ENCODE measurements at places on chromosomes 1 and 21. TPM values are rescaled to one million over a fixed set of nuclear protein-coding genes. Genes with fewer than 3 reads are reported as not detected.

DNA sequence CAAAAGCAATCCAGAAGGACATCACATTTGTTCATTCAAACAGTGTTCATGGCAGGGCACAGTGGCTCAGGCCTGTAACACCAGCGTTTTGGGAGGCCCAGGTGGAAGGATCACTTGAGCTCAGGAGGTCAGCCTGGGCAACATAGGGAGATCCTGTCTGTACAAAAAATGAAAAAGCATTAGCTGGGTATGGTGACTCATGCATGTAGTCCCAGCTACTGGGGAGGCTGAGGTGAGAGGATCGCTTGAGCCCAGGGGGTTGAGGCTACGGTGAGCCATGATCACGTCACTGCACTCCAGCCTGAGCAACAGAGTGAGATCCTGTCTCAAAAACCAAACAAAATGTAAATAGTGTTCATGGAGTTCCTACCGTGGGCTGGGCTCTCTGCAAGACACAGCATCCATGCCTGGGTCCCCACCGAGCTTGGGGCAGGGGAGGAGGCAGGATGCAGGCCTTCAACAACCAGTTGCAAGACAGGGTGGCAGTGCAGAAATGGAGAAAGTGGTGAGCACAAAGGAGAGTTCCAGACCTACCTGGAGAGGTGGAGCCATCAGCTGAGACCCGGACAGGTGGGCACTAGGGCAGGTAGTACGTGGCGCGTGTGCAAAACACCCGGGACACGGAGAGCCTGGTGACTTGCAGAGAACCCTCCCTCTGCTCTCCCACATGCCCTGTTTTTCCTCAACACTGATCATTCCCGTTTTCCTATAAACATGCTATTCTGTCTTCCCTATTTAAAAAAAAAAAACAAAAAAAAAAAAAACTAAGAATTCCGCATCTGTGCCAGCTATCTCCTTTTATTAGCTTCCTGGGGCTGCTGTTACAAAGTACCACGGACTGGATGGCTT, 138.9 kb downstream of the TOMM20 start:
- no peak overlapping the region for H3K4me3 ChIP-seq
- H3K36me3 ChIP-seq, result peaks cover 24% of the 10 kb centered on the region
- peak overlapping the region; percentile 96 for H3K27ac ChIP-seq
- peaks cover 66% of the 10 kb centered on the region for H3K4me1 ChIP-seq
- H3K27me3 ChIP-seq, result no peaks in the 10 kb centered on the region

DNA sequence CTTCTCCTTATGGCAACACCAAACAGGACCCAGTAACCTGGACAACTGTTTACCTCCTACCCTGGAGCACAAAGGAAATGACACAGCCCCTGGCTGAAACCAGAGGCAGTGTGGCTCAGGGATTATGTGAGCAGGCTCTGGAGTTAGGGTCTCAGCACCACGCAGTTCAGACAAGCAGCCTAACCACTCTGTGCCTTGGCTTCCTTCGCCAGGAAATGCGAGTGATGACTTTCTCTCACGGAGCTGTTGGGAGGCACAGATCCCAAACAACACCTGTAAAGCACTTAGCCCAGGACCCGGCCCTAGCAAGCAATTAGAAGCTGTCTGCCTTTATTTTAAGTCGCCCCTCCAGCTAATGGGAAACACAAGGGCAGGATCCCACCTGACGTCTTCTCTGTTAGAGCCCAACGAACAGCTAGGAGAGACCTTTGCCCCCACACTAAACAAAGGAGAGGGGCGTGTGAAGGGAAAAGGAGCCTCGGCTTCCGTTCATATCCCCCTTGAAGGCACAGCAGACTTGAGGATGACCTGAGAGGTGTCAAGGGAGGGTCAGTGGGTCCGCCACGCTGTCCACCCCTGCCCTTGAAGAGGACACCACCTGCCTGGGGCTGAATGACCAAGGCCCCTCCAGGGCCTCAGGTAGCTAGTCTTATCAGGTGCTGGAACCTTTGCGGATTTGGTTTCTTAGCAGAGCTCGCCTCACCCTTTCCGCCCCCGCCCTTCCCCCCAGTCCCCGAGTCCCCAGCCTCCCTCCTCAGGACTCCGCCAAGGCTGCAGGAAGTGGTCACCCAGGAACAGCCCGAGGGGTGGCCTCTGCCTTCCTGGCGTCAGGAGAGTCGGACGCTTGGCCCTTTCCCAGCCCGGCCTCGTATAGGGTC, 860 bp downstream of the TMEM63A start:
- H3K27me3 ChIP-seq, result no peaks in the 10 kb centered on the region
- H3K36me3 ChIP-seq, result peaks cover 5% of the 10 kb centered on the region
- peak; percentile 50 for DNase-seq

Gene ADORA1
- not detected for total RNA-seq

- H3K4me1 ChIP-seq, result no peaks in the 10 kb centered on the region
- H3K4me3 ChIP-seq, result no peak overlapping the region
- no peak overlapping the region for H3K27ac ChIP-seq
- H3K27me3 ChIP-seq, result peaks cover 20% of the 10 kb centered on the region
- no peak for DNase-seq
- no peaks in the 10 kb centered on the region for H3K36me3 ChIP-seq
Observed at GRCh38 chr1:162276493-162276892, 100.2 kb downstream of the SPATA46 start.

DNA sequence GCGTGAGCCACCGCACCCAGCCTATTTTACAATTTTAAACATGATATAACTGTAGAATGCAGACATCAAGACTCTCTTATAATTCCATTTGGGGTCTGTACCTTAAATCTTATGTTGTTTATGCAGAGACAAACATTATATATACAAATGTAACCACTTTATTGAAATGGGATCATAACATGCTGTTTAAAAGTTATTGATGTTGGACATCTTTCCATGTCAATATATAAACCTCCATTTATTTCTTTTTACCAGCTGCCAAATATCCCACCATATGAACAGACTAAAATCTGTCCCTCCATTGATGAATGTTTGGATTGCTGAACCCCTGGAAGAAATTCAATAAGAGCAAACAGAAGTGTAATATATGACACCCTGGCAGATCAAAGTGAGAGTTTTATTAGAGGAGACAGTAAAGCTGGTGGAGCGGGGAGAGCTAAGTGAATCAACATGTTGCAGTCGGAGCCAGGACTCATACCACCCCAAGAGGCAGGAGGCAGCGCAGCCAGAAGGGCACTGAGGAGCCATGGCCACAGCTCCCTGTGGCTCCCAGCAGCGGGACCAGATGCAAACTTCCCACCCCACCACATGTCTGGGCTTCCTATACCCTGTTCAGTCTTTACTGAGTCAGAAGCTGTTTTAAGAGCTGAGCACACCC, 4.7 kb upstream of the PCSK9 start:
- H3K4me3 ChIP-seq, result no peak overlapping the region
- DNase-seq, result no peak
- no peak overlapping the region for H3K27ac ChIP-seq
- H3K4me1 ChIP-seq, result no peaks in the 10 kb centered on the region

DNA sequence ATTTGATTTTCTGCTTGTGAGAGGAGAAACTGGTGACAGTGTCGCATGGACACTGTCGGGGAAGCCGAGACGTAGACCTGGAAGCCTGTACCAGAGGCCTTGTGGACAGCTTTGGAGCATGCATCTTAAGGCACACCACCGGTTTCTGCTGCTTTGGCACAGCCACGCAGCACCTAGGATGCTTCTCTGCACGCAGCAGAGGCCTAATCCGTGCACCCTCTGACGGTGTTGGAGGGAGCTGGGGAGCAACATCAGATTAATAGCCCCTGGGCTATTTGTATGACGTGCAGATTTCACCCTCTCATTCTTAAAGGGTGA, 30.3 kb downstream of the TEX35 start:
- peaks cover 5% of the 10 kb centered on the region for H3K36me3 ChIP-seq
- H3K4me3 ChIP-seq, result peak overlapping the region; percentile 87
- DNase-seq, result no peak
- peak overlapping the region; percentile 65 for H3K27ac ChIP-seq
- H3K27me3 ChIP-seq, result no peaks in the 10 kb centered on the region

GRCh38 chr1:55938376-55938850, 641.0 kb downstream of the PLPP3 start:
- peaks cover under 1% of the 10 kb centered on the region for H3K27me3 ChIP-seq
- no peaks in the 10 kb centered on the region for H3K36me3 ChIP-seq
- no peak overlapping the region for H3K27ac ChIP-seq
- DNase-seq, result no peak

- H3K36me3 ChIP-seq, result no peaks in the 10 kb centered on the region
- peaks cover 29% of the 10 kb centered on the region for H3K4me1 ChIP-seq
- H3K27me3 ChIP-seq, result peaks cover 16% of the 10 kb centered on the region
- no peak overlapping the region for H3K4me3 ChIP-seq
Observed at GRCh38 chr1:17197696-17198095, 7.2 kb upstream of the PADI1 start.

- H3K36me3 ChIP-seq, result peaks cover 47% of the 10 kb centered on the region
- peaks cover 89% of the 10 kb centered on the region for H3K4me1 ChIP-seq
- H3K27me3 ChIP-seq, result no peaks in the 10 kb centered on the region
- H3K4me3 ChIP-seq, result no peak overlapping the region
- no peak for DNase-seq
Observed at GRCh38 chr1:235008239-235008638, 120.4 kb downstream of the TOMM20 start.

- H3K27me3 ChIP-seq, result peaks cover 4% of the 10 kb centered on the region
- no peak overlapping the region for H3K4me3 ChIP-seq
- H3K27ac ChIP-seq, result no peak overlapping the region
- H3K36me3 ChIP-seq, result no peaks in the 10 kb centered on the region
- H3K4me1 ChIP-seq, result peaks cover 3% of the 10 kb centered on the region
Observed at GRCh38 chr1:48242141-48242736, 19.7 kb downstream of the SLC5A9 start.

Gene TIMM17A
- total RNA-seq, result 120 TPM

Gene CIART
- total RNA-seq, result 5.2 TPM

Gene RAP1GAP
- total RNA-seq, result 1.3 TPM

DNA sequence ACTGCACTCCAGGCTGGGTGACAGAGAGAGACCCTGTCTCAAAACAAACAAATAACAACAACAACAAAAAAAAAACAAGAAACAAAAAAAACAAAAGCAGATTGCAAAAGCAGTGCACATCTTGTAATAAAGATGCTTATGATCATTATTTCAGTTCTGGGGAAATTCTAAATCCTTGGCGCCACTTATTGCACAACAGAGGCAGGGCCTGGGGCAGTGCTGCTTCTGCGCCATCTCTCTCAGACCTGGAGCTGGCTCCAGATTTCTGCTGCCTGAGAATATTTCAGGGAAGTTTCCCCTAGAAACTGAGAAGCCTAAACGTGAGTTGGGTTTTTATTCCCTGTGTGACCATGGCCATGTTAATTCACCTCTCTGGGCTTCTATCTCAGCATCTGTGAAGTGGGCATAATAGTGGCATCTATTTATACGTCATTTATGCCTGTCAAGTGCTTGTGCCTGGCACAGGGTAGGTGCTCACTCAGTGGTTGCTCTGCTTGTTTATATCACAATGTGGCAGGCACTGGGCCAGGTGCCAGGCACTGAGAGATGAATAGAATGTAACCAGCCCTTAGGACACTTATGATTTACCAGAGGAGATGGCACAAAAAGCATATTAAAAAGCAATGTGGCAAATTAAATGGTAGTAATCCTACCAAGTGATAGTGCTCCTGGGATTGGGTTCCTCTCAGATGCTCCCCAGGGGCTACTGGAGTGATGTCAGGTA, 67.9 kb downstream of the MDM4 start:
- peaks cover 5% of the 10 kb centered on the region for H3K36me3 ChIP-seq
- H3K4me3 ChIP-seq, result no peak overlapping the region
- no peaks in the 10 kb centered on the region for H3K27me3 ChIP-seq

- no peaks in the 10 kb centered on the region for H3K36me3 ChIP-seq
- peaks cover 34% of the 10 kb centered on the region for H3K27me3 ChIP-seq
- peaks cover 9% of the 10 kb centered on the region for H3K4me1 ChIP-seq
- DNase-seq, result no peak
- no peak overlapping the region for H3K27ac ChIP-seq
Observed at GRCh38 chr1:197937892-197938291, 20.7 kb downstream of the LHX9 start.

- no peaks in the 10 kb centered on the region for H3K27me3 ChIP-seq
- peaks cover 35% of the 10 kb centered on the region for H3K36me3 ChIP-seq
- H3K4me1 ChIP-seq, result peaks cover 66% of the 10 kb centered on the region
- H3K4me3 ChIP-seq, result peak overlapping the region; percentile 81
Observed at GRCh38 chr1:24970926-24971875, 41.1 kb upstream of the RUNX3 start.
